ENCODE measurements at places on chromosomes 1 and 21.

- DNase-seq: no peak
Measured at GRCh38 chr1:24065304-24065703, 46.6 kb downstream of the MYOM3 start.

DNA sequence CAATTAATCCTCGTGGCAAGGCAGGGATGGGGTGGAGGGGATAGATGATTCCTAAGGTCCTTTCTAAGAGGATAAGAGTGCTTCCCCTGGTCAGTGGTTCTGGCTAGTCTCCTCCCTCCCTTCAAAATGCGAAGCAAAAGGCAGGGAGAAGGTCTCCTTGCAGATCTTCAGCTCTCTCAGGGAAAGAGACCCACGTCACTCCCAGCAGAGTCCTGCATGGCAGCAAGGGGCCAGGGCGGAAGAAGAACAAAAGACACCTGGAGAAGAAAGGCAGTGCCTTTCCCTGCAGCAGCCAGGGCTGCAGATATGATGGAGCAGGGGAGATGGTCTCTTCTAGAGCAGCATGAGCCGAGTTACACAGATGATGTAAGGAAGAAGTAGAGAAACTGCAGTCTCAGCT, 29.6 kb upstream of the SLAMF9 start:
- no peak for DNase-seq

DNA sequence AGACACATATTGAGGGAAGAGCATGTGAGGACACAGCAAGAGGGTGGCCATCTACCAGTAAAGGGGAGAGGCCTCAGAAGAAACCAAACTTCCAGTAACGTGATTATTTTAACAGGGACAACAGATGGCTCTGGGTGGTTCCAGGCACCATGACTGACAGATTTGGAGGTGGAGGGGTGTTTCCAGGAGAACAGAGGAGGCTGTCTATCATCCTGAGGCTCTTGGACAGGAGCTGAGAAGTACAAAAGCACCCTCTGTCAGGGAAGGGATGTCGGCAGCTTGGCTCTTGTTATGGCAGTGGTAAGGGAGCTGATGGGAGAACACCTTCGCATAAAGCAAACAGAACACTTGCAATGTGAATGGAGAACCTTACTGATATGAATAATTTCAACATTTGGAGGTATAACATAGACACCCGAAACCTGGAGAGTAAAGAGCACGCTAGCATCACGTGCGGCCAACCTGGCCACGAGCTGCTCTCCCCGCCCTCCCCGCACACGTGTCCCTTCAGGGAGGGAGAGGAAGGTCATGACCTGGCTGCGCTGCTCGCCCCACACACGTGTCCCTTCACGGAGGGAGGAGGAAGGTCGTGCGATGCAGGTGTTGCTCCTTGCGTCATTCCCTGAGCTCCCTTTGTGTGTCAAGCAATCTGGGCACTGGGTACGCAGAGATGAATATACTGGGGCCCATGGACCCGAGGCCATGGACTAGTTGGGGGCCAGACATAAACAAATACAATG, 37.5 kb upstream of the NLRP3 start:
- DNase-seq: no peak

DNA sequence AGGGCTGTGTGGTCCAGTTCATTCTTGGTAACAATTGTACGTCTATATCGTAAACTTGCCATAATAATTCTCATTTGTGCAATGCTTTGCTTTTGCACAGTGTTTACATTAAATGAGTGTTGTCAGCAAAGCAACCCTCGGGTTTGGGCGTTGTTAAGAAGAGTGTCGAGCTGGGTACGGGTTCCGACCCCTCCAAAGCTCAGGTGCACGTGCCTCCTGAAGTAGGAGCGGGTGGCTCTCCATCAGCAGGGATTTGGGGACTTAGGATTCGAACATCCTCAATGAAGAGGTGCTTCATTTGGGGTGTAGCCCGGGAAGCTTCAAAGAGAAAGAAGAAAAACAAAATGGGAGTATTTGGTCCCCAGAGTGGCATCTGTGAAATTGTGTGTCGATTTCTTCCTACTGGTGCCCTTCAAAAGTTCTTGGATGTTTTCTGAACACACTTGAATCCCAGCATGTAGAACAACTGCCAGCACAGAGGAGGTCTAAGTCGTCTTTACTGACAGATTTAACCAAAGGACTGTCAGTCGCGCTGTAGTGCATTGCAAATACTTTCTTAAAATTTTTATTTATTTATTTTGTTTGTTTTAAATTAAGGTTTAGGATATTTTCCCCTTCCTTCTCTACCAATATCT, 1.1 kb downstream of the TRIM58 start:
- DNase-seq: no peak

DNA sequence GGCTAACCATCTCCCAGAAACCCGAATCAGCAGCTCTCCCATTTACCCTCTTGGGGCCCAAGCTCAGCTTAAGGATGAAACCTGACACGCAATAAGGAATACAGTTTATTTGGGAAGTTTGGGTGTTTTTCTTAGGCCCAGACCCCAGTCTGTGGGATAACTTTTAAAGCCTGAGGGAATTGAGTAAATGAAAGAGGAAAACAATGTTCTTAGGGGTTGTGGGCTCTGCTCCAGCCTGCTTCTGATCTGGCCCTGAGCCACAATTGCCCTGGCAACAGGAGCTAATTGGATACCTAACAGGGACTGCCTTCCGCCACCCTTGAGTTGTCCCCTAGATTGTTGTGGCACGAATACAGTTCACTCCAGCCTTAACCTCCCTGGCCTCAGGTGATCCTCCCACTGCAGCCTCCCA, 20.1 kb downstream of the DYRK3 start:
- DNase-seq: no peak
